ENCODE measurements at places on chromosomes 12 and 14.

DNA sequence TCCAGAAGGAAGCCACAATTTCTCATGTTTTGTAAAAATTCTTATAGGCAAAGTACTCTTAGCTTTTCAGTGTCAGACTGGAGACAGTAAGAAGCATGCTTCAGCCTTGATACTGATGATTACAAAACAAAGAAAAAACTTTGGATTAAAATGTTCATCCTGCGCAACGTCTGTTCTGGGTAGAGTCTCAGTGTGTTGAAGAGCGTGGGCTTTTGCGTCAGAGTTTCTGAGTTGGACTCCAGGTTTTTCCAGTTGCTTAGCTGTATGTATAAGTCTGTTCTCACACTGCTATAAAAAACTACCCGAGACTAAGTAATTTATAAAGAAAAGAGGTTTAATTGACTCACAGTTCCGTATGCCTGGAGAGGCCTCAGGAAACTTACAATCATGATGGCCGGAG, 508.1 kb downstream of the DIO2 start:
- DNase-seq, result no peak
- H3K27me3 ChIP-seq, result no peaks in the 10 kb centered on the region
- H3K36me3 ChIP-seq, result no peaks in the 10 kb centered on the region
- H3K27ac ChIP-seq, result no peak overlapping the region
- no peaks in the 10 kb centered on the region for H3K4me1 ChIP-seq
- H3K4me3 ChIP-seq, result no peak overlapping the region

DNA sequence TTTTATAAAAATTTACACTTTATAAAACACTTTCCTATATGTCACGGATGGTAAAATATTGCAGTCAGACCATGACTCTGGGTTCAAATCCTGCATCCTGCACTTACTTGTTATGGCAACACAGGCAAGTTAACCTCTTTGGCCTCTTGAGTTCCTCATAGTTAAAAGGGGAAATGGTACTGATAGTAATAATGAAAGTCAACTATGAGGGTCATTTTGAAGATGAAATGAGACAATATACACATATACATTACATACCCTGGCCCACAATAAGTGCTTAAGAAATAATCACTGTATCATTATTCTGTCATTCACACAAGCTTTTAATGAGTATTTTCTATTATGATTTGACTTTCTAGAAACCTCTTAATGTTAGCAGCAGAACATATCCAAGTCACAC, 64.4 kb downstream of the C12orf42 start:
- DNase-seq, result no peak
- no peak overlapping the region for H3K27ac ChIP-seq
- H3K4me3 ChIP-seq, result no peak overlapping the region
- H3K27me3 ChIP-seq, result no peaks in the 10 kb centered on the region
- H3K4me1 ChIP-seq, result no peaks in the 10 kb centered on the region
- no peaks in the 10 kb centered on the region for H3K36me3 ChIP-seq

GRCh38 chr12:131101006-131101405, 147.3 kb downstream of the ADGRD1 start:
- no peaks in the 10 kb centered on the region for H3K36me3 ChIP-seq
- H3K4me1 ChIP-seq, result peaks cover 30% of the 10 kb centered on the region
- no peak overlapping the region for H3K4me3 ChIP-seq
- H3K27ac ChIP-seq, result no peak overlapping the region
- no peak for DNase-seq

DNA sequence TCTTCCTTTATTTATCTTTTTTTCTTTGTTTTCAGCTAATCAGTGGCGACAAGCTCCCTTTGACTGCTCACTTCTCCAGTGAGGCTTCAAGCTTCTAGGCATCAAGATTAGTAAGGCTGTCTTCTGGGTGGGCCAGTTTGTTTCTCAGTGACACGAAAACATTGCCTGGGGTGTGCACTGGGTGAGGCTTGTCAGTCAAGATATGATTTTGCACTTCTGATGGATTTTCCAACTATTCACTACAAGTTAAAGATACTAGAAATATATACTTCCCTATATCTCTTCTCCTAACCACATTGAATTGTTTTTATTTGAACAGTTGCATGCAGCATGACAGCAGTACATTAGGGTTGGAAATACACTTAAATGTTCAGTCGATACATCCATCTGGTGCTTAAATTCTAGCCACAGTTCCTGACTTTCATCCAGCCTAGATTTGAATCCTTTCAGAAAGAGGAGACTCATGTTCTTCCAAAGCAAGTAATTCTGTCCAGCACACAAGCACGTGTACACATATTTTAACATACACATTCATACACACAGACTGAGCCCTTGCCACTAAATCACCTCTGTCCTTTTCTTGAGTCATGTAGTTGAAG, 275.6 kb upstream of the NOVA1 start:
- H3K4me1 ChIP-seq, result no peaks in the 10 kb centered on the region
- H3K27ac ChIP-seq, result no peak overlapping the region
- H3K27me3 ChIP-seq, result no peaks in the 10 kb centered on the region
- no peak for DNase-seq
- H3K4me3 ChIP-seq, result no peak overlapping the region
- H3K36me3 ChIP-seq, result no peaks in the 10 kb centered on the region

GRCh38 chr14:58873228-58873953, 235.6 kb downstream of the DACT1 start:
- no peaks in the 10 kb centered on the region for H3K36me3 ChIP-seq
- H3K27me3 ChIP-seq, result no peaks in the 10 kb centered on the region
- DNase-seq, result no peak
- H3K4me3 ChIP-seq, result no peak overlapping the region

GRCh38 chr12:11711651-11712327, 62.3 kb downstream of the ETV6 start:
- H3K4me1 ChIP-seq, result no peaks in the 10 kb centered on the region
- no peaks in the 10 kb centered on the region for H3K27me3 ChIP-seq
- no peak overlapping the region for H3K4me3 ChIP-seq
- no peak overlapping the region for H3K27ac ChIP-seq
- no peak for DNase-seq

GRCh38 chr12:38664661-38665269, 240.6 kb downstream of the CPNE8 start:
- H3K36me3 ChIP-seq, result no peaks in the 10 kb centered on the region
- H3K4me3 ChIP-seq, result no peak overlapping the region

DNA sequence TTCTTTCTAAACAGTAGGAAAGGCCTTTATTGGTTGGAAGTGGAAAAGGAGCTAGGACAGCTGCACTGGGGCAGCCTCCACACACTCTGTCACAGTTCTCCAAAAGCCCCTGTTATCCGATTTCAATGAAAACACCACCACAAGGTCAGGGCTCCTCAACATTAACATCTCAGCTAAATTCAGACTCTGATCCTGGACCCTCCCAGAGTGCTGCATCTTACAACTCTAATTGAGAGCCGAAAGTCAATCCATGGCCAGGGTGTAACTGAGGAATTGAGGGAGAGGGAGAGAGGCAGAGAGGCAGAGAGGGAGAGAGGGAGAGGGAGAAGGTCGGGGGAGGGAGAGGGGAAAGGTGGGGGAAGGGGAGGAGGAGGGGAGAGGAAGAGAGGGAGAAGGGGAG, 32.1 kb downstream of the DICER1 start:
- no peaks in the 10 kb centered on the region for H3K4me1 ChIP-seq
- H3K4me3 ChIP-seq, result no peak overlapping the region
- no peak for DNase-seq

- H3K4me1 ChIP-seq, result no peaks in the 10 kb centered on the region
- no peak overlapping the region for H3K27ac ChIP-seq
- no peaks in the 10 kb centered on the region for H3K36me3 ChIP-seq
- DNase-seq, result peak; percentile 13
- no peaks in the 10 kb centered on the region for H3K27me3 ChIP-seq
These were observed 289.2 kb downstream of the ADGRD1 start for GRCh38 chr12:131242741-131243496.

Measured in natural killer cell (primary cell).